ENCODE measurements at places on chromosomes 11 and 22. TPM values are rescaled to one million over a fixed set of nuclear protein-coding genes. Genes with fewer than 3 reads are reported as not detected.

GRCh38 chr22:44261861-44262595, 50.7 kb downstream of the SHISAL1 start:
- DNase-seq = no peak

DNA sequence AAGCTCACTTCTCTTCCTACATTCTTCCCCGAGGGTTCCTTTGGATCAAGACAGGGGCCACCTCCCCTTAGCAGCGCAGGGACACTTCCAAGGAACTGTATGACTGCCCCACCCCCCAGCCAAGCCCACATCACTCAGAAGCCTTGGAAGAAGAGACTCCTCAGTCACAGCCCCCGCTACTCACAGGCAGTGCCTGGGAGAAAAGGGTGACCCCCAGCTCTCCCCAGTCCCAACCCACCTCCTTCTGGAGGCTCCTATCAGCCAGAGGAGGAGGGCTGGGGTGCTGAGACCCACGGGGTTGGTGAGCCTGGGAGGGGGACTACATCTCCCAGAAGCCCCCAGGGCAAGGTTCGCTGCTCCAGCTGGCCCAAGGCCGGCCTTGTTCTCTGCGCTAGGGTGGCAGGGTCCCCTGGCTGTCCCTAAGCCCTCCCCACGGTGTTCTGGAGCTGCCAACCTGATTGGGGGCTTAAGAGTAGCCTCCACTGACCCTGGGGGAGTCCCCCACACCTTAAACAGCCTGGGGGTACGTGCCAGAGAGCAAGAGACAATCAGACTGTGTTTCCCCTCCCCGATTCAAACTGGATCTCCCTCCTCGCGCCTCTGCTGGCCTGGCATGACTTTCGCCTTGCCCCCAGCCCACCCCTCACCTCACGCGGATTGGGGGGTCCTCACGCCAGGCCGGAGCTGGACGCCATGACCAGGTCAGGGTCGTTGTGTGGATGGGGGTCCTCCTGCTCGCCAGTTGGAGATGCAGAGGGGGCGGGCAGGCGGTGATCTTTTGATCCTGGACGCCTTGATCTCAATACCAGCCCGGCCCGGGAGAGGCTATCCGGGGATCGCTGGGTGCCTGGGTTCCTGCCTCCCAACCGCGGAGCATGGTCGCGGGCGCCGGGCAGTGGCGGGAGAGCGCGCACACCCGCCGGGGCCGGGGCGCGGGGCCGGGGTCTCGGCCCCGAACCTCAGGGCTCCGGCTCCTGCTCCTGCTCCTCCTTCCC, 838 bp downstream of the BCL9L start:
- DNase-seq = no peak

DNA sequence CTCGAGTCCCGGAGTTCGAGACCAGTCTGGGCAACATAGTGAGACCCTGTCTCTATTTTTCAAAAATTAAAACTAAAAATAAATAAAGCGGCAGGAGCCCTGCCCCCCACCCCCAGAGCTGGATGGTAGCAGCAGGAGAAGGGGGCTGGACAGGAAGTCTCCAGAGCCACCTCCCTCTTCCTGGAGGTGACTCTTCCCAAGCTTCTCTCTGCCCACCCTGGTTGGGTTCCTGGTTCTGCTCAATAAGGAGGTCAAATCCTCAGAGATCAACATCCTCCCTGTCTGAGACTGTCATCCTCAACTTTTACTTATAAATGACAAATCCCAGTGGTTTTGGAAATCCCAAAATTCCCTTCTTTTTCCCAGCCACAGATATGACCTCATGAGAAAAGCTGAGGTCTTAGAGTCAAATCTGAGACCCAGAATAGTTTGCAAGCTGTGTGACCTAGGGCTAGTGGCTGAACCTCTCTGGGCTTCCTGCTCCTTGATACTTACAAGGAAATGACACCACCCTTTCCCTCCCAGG, 987 bp downstream of the C1QTNF6 start:
- no peak for DNase-seq

- no peak for DNase-seq
Observed at GRCh38 chr11:21888814-21889213, 304.1 kb upstream of the ANO5 start.

DNA sequence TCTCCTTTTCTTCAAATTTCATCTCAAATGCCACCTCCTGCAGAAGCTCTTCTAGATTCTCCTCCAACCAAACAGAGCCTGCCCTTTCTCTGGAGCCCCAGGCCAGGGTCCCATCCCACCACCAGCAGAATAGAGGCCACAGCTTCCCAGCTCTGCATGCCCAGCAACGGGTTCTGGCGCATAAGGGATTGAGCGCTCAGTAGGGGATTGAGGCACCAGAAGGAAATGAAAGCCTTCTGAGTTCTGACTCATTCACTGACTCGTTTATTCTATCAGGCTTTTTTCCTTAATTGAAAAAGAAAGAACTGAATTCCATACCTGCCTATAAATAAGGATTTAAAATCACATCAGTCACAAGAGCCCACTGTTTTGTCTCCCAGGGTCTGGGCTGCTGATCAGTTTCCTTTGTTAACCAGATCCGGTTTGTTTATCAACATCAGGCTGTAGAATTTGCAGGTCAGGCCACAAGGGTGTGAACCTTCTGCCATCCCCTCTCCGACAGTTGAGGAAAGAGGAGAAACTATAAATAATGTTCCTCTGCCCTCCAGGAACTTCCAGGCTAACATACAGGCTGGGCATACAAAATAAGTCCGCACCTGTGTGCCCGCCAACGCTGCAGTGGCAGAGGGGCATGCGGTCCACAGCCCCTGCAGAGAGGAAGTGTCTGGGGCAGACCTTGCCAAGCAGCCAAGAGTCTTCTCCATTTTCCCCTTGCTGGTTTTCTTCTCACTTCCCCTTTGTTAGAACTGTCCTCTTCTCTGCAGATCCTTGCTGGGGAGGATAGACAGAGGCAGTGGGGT, 63.5 kb upstream of the PRDM11 start:
- DNase-seq = no peak

Gene PRR33
- polyA plus RNA-seq = 0.07 TPM

Gene PTGDR2
- 0.21 TPM for polyA plus RNA-seq

GRCh38 chr11:64148226-64148916, 17.5 kb downstream of the MACROD1 start:
- DNase-seq = peak; percentile 82
